ENCODE measurements at places on chromosomes 2 and 18.

GRCh38 chr2:126970583-126970982, 71.9 kb downstream of the TEX51 start:
- DNase-seq, result no peak

DNA sequence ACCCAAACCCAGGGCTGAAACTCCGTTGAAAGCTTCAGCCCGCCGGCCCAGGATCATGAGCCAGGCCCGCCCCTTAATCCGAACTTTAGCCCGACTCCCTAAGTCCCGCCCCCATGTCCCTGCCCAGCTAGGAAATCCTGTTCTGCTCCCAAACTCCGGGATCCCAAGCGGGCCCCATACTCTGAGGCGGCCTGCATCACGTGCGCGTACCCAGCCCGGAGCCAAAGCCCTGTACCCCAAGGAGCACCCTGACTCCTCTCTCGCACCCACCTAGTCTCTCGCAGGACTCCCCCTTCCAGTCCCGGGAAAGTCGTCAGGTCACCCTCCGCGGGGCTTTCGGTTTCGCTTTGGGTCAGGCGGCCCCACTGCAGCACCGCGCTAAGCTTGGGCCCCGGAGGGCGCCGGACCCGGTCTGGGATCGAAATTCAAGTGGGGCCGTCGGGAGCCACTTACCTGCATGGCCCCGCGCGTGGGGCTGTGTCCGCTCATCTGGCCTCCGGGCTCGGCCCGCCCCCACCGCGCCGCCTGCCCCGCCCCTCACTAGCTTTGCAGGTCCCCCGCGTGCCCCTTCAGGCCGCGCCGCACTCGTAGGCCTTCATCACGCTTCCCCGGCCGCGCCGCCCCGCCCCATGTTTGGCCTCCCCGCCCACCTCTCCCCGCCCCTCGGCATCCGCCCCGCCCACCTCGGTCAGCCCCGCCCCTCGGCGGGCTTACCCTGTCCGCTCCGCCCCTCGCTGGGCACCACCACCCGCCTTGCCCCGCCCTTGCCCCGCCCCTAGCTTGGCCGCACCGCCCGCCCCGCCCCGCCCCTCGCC, at the start of gene DNPEP:
DNPEP (minus strand) TSS at position 607 of the 815 bp plus-strand sequence; CDS start at position 489, 118 bp downstream.
- peak; percentile 60 for DNase-seq

- peak; percentile 38 for DNase-seq
These were observed 885.0 kb downstream of the SLC4A3 start for GRCh38 chr2:220512419-220512818.

DNA sequence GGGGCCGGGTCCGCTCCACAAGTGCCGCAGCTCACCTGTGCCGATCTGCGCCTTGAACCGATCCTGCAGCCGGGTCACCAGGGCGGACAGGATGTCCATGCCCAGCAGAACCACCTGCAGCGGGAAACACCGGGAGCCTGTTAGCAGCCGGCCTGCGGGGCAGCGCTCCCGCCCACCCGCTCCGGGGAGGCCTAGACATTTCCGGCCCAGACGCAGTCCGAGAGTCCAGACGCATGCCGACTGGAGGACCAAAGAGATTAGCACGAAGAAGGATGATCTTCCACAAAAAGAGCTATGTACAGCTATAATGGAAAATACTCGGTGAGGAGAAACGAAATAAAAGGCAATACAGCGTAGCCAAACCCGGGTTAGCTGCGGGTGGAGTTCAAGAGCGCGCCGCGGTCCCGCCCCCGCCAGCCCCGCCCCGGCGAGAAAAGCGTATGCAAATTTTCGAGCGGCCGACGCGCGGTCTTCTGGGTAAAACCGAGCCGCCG, 421 bp upstream of the RNU4ATAC start:
- peak; percentile 48 for DNase-seq

Data from renal cortical epithelial cell (primary cell).